ENCODE measurements at places on chromosomes 3 and 15. TPM values are rescaled to one million over a fixed set of nuclear protein-coding genes. Genes with fewer than 3 reads are reported as not detected.

DNA sequence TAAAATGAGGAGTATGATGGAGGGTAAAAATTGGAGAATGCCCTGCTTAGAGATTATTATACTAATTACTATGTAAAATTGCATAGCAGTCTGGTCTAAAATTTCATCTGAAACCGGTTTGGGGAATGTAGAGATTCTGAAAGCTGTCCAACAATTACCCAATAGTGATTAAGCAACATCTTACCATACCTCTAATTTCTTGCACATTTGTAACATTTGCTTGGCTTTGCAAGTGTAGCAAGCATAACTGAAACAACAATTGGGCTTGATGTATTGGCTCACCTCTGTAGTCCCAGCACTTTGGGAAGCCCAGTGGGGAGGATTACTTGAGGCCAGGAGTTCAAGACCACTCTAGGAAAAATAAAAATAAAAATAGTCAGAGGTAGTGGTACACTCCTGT is 17.4 kb downstream of the AADACL2 start:
- no peak overlapping the region for H3K27ac ChIP-seq
- no peaks in the 10 kb centered on the region for H3K36me3 ChIP-seq
- DNase-seq = no peak

GRCh38 chr3:123609063-123609462 is 24.2 kb upstream of the HACD2 start:
- DNase-seq = no peak
- peaks cover 2% of the 10 kb centered on the region for H3K36me3 ChIP-seq
- no peaks in the 10 kb centered on the region for H3K4me1 ChIP-seq
- H3K27me3 ChIP-seq = no peaks in the 10 kb centered on the region
- H3K4me3 ChIP-seq = no peak overlapping the region

Gene UBP1
- total RNA-seq = 66.8 TPM

GRCh38 chr3:34107669-34108068 is 309.2 kb downstream of the PDCD6IP start:
- H3K27me3 ChIP-seq = no peaks in the 10 kb centered on the region
- H3K4me3 ChIP-seq = no peak overlapping the region
- no peaks in the 10 kb centered on the region for H3K4me1 ChIP-seq
- no peak overlapping the region for H3K27ac ChIP-seq
- no peaks in the 10 kb centered on the region for H3K36me3 ChIP-seq

Gene RBM15B
- 51.7 TPM for total RNA-seq

Gene CCDC33
- 2.6 TPM for total RNA-seq

Gene IDH3A
- total RNA-seq = 40.5 TPM

GRCh38 chr3:122975924-122976293 is 51.7 kb downstream of the SEMA5B start:
- H3K36me3 ChIP-seq = no peaks in the 10 kb centered on the region
- H3K27me3 ChIP-seq = no peaks in the 10 kb centered on the region
- H3K4me1 ChIP-seq = peaks cover 61% of the 10 kb centered on the region

- H3K36me3 ChIP-seq = no peaks in the 10 kb centered on the region
- peak; percentile 77 for DNase-seq
- no peak overlapping the region for H3K4me3 ChIP-seq
- no peak overlapping the region for H3K27ac ChIP-seq
- H3K4me1 ChIP-seq = no peaks in the 10 kb centered on the region
These were observed 30.7 kb upstream of the CGNL1 start for GRCh38 chr15:57345584-57345983.

Gene ANKUB1
- total RNA-seq = not detected

GRCh38 chr3:120797857-120798256 is 55.3 kb downstream of the GTF2E1 start:
- DNase-seq = no peak
- no peaks in the 10 kb centered on the region for H3K36me3 ChIP-seq
- no peak overlapping the region for H3K4me3 ChIP-seq
- no peaks in the 10 kb centered on the region for H3K27me3 ChIP-seq

Measured in GM23338 (cell line).